ENCODE measurements at places on chromosomes 4 and X.

GRCh38 chr4:53235547-53235946, 130.3 kb downstream of the SCFD2 start:
- no peak overlapping the region for H3K27ac ChIP-seq
- H3K4me3 ChIP-seq: no peak overlapping the region
- no peak for DNase-seq
- H3K36me3 ChIP-seq: no peaks in the 10 kb centered on the region
- H3K27me3 ChIP-seq: no peaks in the 10 kb centered on the region

DNA sequence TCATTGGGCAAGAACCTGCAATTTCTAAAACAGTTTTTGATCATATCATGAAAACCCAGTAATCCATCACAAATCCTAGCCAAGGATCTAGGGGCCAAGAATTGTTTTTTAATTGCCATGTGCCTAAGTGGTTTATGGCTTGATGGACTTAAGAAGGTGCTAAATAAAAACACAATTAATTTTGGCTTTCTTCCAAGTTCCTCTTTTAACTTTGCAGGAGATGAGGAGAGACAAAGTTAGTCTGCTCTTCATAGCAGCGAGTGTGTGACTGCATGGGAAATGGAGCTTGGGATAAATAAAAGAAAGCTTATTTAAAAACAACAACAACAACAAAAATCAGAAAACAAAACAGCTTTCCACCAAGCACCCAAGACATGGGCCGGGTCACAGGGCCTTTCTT, 41.4 kb downstream of the ARHGEF9 start:
- no peaks in the 10 kb centered on the region for H3K36me3 ChIP-seq
- H3K4me1 ChIP-seq: peaks cover 39% of the 10 kb centered on the region
- H3K4me3 ChIP-seq: no peak overlapping the region

DNA sequence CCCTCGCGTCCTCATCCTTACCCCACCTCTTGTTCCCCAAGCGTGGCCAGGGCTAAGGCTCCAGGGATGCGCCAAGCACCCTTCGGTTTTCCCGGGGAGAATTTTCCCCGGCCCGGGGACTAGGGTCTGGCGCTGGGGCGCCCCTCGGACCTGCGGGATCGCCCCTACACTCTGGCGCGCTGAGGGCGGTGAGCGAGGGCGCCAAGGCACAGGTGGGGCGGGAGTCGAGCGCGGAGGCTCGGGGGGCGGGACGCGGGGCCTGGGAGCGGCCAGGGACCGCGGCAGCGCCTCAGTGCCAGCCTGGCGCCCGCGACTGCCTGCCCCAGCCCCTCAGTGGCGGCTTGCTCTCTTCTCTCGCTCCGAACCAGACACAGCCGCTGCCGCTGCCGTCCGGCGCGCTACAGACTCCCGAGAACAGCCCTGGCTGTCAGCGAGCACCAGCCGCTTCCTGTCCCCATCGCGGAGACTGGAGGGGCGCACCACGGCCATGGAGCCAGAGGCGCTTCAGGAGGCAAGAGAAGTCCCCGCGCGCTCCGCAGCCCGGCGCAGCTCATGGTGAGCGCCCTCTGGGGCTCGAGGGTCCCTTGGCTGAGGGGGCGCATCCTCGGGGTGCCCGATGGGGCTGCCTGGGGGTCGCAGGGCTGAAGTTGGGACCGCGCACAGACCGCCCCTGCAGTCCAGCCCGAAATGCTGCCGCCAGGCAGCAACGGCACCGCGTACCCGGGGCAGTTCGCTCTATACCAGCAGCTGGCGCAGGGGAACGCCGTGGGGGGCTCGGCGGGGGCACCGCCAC, at the start of gene DRD5:
TSS of gene DRD5 (plus strand) at position 292 of the 793 bp plus-strand sequence. CDS start at position 688, 396 bp downstream.
- no peaks in the 10 kb centered on the region for H3K36me3 ChIP-seq
- no peak for DNase-seq
- no peak within 1 kb of the TSS for H3K27ac ChIP-seq

DNA sequence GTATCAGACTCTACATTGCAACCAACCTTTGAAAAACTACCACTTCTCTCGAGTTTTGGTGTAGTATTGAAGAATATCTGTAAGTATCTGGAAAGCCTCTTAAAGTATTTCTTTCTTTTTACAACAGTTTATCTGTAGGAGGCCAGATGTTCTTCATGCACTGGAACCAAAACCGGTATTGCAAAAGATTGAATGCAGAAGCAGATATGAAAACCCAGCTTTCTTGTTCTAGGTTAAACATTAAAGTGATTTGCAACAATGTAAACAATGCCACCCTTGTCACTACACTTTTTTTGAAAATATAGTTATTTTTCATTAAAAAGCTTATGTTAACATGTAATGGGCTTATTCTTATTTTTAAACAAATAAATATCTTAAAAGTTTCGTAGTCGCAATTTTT, 27.2 kb downstream of the PLS3 start:
- H3K27ac ChIP-seq: no peak overlapping the region
- no peak for DNase-seq
- no peaks in the 10 kb centered on the region for H3K36me3 ChIP-seq
- no peaks in the 10 kb centered on the region for H3K4me1 ChIP-seq

DNA sequence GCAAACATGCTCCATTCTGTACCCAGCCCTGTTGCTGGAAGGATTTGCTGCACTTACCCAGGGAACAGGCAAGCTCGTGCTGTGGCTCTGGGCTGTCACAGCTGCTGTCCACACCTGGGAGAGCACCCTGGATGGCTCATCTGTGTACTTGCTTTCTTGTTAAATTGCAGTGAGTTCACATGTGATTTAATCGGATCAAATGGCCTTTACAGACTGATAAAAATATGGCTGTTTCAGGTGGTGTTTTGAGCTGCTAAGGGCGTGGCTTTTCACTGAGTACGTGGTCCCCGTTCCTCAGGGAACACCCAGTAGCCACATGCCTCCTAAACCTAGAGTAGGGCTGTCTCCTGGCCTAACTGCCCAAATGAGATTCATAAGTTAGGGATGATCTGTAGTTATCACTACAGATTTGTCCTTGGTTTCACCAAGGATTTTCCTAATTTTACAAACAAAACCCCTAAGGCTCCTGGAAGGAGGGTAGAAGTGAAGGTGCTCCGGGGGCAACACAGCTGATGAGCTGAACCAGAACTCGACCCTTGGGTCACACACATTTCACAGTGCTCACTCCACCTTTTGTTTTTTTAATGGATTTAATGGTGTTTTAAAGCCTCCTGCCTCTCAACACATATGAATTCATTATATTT, 13.7 kb downstream of the KLKB1 start:
- DNase-seq: no peak
- no peaks in the 10 kb centered on the region for H3K4me1 ChIP-seq
- H3K27ac ChIP-seq: no peak overlapping the region
- no peaks in the 10 kb centered on the region for H3K36me3 ChIP-seq
- no peak overlapping the region for H3K4me3 ChIP-seq

- peak; percentile 6 for DNase-seq
- no peaks in the 10 kb centered on the region for H3K36me3 ChIP-seq
- H3K27me3 ChIP-seq: no peaks in the 10 kb centered on the region
- H3K4me3 ChIP-seq: no peak overlapping the region
- H3K27ac ChIP-seq: no peak overlapping the region
Observed at GRCh38 chr4:113692809-113693411, 68.6 kb downstream of the CAMK2D start.

GRCh38 chr4:102345795-102346100, 466 bp upstream of the SLC39A8 start:
- peak; percentile 47 for DNase-seq
- H3K4me1 ChIP-seq: peaks cover 25% of the 10 kb centered on the region
- H3K36me3 ChIP-seq: no peaks in the 10 kb centered on the region
- H3K27ac ChIP-seq: peak overlapping the region; percentile 92

DNA sequence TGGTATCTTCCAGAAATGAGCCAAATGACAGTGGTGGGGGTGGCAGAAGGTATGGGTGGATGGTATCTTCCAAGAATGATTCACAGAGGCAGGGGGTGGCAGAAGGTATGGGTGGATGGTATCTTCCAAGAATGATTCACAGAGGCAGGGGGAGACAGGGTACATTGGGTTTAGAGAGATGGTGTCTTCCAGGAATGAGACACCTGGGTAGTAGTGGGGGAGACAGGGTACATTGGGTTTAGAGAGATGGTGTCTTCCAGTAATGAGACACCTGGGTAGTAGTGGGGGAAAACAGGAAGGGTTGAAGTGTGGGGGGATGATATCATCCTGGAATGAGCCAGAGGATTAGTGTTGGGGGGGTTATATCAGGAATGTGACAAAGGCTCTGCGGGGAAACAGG, 62.0 kb downstream of the MAOA start:
- DNase-seq: no peak
- H3K36me3 ChIP-seq: no peaks in the 10 kb centered on the region
- H3K27me3 ChIP-seq: no peaks in the 10 kb centered on the region
- no peaks in the 10 kb centered on the region for H3K4me1 ChIP-seq
- H3K27ac ChIP-seq: no peak overlapping the region

GRCh38 chrX:31166416-31166815, 94.6 kb upstream of the FTHL17 start:
- no peaks in the 10 kb centered on the region for H3K27me3 ChIP-seq
- H3K4me1 ChIP-seq: no peaks in the 10 kb centered on the region
- DNase-seq: no peak
- H3K36me3 ChIP-seq: no peaks in the 10 kb centered on the region
- H3K27ac ChIP-seq: no peak overlapping the region

- no peak for DNase-seq
- no peak overlapping the region for H3K4me3 ChIP-seq
- H3K27me3 ChIP-seq: no peaks in the 10 kb centered on the region
- H3K36me3 ChIP-seq: no peaks in the 10 kb centered on the region
Observed at GRCh38 chr4:102734116-102734515, 26.7 kb downstream of the MANBA start.
